ENCODE measurements at places on chromosomes 16 and 17. TPM values are rescaled to one million over a fixed set of nuclear protein-coding genes. Genes with fewer than 3 reads are reported as not detected.

The CACNG5 gene
- total RNA-seq = not detected

DNA sequence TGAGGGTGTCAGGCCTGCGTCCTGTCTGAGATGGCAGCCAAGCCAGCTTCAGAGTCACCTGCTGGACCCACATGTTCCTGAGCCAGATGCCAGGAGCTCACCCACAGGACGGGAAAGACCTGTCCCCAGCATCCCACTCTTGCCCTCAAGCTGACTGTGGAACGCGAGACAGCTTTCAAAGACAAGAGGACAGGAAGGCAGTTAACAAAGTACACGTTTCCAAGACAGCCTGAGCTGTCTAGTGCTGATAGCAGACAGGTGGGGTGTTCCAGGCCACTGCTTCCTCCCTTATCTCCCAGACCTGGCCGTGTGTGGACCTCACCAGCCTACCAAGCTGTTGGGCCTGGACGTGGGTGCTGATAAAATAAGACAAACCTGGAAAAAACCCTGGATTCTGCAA, 13.2 kb downstream of the CMTM3 start:
- DNase-seq = no peak

- no peak for DNase-seq
These were observed 41.1 kb upstream of the KLHDC4 start for GRCh38 chr16:87806641-87807546.

The ABAT gene
- 0.79 TPM for total RNA-seq

The KCNH6 gene
- total RNA-seq = not detected

The ZNF778 gene
- total RNA-seq = 15.3 TPM

- DNase-seq = no peak
These were observed 146.3 kb upstream of the NOL11 start for GRCh38 chr17:67571478-67571877.

The ZNF624 gene
- total RNA-seq = 0.86 TPM

The DNAH9 gene
- total RNA-seq = not detected

The CDK5RAP3 gene
- 44.1 TPM for total RNA-seq

GRCh38 chr16:59385491-59385890, 651.4 kb upstream of the GOT2 start:
- DNase-seq = no peak

GRCh38 chr16:24821129-24821528, 24.6 kb upstream of the SLC5A11 start:
- no peak for DNase-seq

The SP6 gene
- total RNA-seq = not detected

DNA sequence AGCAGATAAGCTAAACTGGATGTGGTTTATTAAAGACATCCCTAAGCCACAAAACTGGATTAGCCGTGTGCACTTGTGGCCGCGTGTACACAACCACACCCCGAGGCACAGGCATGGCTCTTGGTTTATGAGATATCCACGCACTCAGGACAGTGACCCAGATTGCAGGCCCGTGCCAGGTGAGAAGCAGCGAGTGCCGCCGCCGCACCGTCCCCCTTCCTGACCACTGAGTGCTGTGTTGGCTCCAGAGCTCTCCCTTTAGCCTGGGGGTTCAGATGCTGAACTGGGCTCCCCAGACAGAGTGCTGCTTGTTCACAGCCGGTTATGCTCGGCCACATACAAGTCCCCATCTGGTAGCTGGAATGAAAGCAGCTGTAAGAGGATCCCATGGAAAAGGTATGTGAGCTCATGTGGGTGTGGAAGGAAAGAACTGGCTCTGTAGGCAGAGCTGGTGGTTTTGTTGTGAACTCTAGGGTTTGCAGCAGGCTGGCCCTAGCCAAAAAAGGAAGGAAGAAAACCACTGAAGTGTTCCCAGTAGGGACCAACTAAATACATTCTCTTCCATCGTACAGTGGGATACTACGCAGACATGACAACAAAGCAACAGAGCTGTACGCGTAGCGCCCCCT, 29.5 kb downstream of the KNOP1 start:
- DNase-seq = no peak

DNA sequence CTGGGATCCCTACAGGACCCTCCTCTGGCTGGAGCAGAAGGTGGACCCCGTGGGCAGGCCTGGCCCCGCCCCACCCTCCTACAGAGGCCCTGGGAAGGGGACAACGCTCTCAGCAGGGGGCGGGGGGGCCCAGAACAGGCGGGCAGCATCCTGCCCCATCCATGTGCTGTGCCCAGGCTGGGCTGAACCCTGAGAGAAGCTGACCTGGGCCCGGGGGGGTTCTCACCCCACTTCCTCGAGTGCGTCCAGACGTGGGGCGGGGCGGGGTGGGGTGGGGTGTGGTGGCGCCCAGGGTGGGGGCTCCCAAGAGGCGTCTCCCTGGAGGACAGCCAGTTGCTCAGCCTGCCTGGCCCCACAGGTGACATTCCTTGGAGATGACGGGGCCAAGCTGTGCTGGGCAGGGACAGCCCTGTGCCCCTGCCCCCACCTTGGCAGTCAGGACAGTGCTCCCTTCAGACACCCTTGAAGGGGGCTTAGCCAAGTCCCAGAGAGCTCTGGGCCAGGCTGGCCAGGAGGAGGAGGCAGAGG, 390 bp upstream of the UNC13D start:
- DNase-seq = peak; percentile 73

The GAST gene
- not detected for total RNA-seq

DNA sequence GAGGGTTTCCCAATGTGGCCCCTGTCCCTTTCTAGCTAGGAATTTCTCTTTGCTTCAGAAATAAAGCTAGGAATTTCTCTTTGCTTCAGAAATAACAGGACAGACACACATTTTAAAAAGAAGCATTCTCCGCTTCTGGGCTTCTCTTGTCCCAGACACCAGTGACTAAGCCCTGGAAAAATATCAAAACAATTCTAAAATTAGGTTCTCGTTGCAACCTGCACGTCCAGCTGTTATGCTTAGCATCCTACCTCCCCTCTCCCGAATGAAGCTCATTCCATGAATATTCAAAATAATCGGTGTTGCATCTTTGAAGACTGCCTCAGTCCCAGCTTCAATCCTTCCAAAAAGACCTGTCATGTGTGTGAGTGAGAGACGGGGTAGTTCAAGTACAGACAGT, 45.6 kb upstream of the WSCD1 start:
- DNase-seq = no peak

DNA sequence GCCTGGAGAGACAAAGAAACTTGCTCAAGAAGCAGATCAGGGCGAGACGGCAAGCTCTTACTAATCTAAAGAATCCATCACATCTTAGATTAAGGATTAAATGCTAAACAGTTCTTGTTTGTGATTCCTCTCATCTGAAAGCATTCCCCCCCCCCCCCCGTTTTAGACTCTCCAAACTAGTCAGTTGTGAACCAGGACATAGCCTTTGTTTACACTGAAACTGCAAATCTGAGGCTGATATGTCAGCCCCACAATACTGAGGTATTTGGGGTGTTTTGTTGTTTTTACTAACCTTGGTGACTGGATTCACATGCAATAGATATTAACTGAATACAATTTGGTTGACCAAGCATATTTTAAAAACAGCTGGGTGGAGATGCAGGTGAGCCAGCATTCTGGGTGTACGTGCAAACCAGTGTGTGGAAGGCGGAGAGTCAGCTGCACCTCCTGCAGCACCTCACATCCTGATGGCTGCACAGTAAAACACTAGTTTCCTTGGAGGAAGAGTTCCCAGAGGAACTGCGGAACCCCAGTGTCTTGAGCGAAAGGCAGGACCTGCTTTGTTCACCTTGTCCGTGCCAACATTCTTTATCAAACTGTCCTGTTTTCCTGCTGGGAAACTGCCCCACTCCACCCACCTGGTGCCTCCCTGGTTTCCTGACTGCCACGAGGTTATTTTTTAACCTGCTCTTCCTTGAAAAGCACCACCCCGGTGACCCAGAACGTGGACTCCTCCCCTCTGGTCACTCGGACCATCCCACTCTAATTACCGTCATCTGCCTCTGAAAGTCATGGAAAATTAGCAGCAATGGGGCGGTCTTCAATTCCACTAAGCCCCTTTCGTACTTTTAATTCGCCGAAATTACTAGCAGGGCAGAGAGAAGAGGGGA, 1.2 kb upstream of the YPEL2 start:
- DNase-seq = peak; percentile 58

DNA sequence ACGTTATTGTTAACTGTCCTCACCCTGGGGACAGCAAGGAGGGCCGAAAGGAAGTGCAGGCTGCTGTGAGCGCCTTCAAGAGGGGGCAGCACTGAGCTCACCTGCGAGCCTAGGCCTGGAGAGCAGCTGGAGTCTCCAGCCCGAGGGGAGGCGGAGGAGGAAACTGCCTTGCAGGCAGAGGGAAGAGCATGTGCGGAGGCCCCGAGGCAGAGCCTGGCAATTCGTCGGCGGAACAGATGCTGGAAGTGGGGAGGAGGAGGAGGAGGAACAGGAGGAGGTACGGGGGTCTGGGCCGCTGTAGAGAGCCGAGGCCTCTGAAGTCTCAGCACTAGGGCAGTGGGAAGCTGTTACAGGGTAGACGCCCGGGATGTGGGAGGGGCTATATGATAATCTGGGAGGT, 49.6 kb upstream of the PLCG2 start:
- no peak for DNase-seq

GRCh38 chr16:70730944-70731343, 45.1 kb upstream of the MTSS2 start:
- peak; percentile 84 for DNase-seq

DNA sequence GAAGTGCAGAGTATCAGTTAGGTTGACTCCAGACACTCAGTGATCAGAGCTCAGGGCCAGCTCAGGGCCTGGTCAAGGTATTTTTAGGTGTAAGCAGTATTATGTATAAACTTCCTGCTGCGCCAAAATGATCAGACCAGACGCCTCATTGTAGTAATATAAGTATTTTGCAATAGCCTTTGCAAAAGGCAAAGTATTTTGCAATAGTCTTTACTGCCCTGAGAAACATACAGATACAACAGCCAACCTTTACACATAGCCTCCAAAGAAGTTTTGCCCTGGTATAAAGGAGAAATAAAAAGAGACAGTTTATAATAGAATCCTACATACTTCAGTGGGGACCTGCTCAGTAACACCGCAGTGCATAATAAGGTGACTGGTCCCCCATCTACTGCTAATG, 333.0 kb upstream of the EEF2KMT start:
- DNase-seq = no peak

Data from psoas muscle (tissue), 8 donors.